ENCODE measurements at places on chromosomes 16 and 17.

DNA sequence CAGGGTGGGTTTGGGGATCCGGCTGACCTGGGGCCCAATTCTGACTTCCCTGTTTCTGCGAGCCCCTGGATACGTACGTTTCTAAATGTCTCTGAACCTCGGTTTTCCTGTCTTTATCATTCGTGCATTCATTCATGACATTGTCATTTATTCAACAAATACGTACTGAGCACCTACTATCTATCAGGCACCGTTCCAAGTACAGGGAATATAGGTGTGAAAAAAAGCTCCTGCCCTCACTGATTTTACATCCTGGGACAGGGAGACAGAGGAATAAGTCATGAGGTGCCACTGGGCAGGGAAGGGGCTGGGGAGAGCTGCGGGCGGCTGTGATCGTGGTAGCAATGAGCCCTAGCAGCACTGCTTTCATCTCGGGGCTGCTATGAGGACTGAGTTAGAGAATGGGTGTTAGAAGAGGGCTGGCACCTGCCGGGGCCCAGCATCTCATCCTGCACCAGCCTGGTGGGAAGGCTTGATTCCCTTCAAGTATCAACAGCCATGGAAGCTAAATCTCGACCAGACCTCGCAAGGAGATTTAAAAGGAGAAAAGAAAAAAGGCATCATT is 88.3 kb upstream of the DNAH17 start:
- DNase-seq, result no peak

- DNase-seq, result no peak
Observed at GRCh38 chr17:67246403-67246652, 1.3 kb upstream of the HELZ start.

DNA sequence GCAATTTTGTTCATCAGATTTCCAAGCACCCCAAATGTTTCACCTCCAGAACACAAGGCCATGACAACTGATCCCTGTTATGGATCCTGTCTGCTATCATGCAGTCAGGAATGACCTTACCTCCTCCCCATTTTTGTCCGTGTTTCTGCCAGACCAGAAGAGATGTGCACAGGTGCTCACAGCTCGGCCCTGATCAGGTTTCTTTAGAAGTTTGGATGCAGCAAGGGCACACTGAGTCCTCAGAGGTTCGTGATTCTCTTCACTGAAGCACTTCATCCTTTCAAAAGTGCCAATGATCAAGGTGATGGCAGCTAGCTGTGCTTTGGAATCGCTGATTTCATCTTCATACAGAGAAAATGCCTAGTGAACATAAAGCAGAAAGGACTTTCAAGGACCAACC is 26.9 kb downstream of the VPS35 start:
- no peak for DNase-seq

DNA sequence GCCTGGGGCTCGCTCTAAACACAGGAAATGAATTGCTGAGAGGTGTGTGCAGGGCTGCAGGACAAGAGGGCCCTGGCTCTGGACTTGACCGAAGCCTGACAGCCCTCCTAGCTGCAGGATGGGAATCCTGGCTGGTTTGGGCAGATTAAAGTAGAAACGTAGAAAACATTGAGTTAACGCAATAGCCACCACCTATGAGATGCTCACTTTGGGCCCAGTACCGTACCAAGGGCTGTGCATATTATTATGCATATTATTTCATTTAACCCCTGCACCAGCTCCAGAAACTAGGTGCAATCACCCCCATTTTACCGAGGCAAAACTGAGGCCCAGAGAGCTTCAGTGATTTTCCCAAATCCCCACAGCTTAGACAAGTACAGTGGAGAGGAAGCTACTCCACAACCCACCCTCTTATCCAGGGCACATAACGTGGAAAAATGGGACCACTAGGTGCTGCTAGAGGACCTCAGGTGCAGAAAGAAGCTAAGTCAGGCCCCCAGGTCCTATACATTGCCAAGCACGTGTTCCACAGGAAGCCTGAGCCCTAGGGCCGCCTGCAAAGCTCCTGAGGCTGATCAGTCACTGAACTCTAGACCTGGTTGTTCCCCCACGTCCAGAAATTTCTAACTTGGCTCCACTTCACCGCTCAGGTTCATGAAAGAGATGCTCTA is 79.2 kb downstream of the MYH11 start:
- DNase-seq, result peak; percentile 23

GRCh38 chr16:23378921-23379320 is 74.1 kb downstream of the COG7 start:
- DNase-seq, result no peak

DNA sequence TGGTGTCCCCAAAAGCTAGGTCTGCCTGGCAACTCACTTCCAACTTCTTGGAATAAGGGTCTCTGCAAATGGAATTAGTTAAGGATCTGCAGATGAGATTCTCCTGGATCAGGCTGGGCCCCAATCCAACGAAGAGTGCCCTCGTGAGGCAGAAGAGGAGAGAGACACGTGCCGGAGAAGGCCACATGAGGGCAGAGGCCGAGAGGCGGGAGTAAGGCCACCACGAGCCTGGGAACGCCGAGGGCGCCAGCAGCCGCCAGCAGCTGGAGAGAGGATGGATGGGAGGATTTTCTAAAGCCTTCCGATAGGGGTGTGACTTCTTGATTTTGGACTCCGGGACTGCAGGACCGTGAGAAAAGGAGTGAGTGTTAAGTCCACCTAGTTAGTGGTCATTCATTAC is 76.3 kb downstream of the JPH3 start:
- DNase-seq, result no peak

DNA sequence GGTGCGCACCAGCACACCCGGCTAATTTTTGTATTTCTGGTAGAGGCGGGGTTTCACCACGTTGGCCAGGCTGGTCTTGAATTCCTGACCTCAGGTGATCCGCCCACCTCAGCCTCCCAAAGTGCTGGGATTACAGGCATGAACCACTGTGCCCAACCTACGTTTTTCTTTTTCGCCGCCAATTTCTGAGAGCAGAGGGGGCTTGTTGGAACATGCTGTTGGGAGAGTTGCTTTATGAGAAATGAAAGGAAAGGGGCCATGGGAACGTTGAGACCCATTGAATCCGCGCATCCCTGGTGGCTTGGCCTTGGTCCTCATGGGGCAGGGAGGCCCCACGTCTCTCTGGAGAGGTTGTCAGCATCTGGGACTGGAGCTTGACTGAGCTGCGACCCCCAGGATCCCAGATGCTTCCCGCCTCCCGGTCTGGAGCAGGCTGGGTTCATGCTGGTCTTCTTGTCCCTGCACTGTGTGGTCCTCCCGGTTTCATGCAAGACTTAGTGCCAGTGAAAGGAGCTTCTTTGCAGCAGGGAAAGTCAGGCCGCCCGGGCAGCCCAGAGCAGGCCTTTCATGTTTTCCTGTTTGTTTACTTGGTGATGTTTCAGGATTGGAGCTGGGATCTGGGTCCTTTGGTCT is 22.8 kb downstream of the CRISPLD2 start:
- no peak for DNase-seq

- no peak for DNase-seq
Observed at GRCh38 chr17:36182176-36183000, 6.0 kb upstream of the TBC1D3B start.

GRCh38 chr17:78368854-78369495 is 9.1 kb upstream of the SOCS3 start:
- no peak for DNase-seq

DNA sequence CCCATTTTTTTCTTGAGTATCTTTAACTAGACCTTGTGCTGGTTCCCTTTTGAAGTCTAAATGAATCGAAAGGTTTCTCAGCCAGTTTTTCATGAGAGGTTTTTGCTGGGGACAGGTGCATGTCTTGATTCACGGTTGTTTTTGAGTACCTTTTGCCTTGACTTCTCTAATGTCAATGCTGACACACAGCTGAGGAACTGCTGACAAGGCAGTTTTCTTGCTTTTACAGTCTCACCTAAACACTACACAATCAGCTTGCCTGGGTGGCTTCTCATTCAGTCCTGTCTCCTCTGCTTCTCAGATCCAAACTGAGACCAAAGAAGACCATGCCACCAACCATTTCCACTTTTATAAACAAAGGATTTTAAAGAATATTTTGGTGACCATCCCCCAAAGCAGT is 7.1 kb downstream of the OR3A3 start:
- DNase-seq, result no peak

DNA sequence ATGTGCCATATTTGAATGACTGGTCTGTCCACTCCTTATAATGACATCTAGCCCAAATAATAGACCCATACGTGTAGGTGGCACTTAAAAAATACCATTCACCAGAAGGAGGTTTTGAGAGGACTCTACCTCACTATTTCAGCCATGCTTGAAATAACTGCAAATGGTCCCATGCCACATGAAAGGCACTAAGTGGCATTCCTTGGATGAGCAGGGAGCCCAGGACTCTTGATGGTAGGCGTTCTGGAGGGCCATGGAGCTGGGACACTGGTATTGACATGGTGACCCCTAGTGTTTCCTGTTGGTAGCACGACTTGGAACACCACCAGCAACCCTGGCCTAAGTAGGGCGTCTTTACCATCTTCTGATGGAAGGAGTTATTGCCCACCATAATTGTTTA is 148.7 kb upstream of the ZFHX3 start:
- no peak for DNase-seq

DNA sequence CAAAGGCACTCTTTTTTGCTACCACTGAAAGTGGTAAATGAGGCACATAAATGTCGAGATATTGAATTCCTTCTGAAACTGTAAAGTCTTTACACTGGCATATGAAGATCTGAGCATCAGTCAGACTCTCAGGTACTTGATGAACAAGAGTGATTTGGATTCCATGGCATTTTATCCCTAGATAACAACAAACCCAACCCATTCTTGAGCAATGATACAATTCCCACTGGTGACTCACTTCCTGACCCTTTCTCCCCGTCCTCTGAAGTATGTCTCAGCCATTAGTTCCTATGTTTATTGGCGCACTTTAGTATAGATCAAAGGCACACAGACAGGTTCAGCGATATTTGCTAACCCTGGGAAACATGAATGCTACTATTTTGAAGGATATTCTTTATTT is 147.0 kb upstream of the RBFOX1 start:
- no peak for DNase-seq

DNA sequence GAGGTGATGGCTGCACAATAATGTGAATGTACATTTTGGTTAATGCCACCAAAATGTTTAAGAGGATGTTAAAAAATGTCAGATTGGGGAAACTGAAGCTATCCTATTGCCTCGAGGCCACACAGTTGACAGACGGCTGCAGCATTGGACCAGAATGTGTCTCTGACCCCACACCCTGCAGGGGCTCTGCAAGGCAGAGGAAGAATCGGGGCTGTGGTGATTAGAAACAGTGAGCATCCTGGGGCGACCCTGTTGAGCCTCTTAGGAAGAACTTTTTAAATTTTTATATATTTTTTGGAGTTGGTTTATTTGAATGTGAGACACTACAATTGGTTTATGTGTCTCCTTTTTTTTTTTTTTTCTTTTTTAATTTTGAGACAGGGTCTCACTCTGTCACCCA is 15.0 kb upstream of the ADORA2B start:
- DNase-seq, result no peak

DNA sequence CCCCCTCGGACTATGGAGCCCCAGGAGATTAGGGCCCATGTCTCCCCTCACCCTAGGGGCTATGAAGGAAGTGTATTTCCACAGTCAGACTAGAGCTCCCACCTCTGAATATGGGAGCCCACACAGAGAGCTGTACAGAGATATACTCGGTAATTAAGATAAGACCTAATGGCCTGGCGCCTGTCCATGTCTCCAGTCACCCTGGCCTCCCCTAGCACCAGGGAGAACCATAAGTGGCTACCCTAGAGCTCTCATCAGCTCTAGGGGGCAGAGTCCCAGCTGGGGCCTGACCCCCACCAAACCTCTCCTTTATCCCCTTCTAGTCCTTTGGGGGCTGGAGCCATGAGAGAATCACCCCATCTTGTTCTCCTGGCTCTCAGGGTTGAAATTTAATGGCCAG is 2.4 kb downstream of the TMEM101 start:
- DNase-seq, result no peak

DNA sequence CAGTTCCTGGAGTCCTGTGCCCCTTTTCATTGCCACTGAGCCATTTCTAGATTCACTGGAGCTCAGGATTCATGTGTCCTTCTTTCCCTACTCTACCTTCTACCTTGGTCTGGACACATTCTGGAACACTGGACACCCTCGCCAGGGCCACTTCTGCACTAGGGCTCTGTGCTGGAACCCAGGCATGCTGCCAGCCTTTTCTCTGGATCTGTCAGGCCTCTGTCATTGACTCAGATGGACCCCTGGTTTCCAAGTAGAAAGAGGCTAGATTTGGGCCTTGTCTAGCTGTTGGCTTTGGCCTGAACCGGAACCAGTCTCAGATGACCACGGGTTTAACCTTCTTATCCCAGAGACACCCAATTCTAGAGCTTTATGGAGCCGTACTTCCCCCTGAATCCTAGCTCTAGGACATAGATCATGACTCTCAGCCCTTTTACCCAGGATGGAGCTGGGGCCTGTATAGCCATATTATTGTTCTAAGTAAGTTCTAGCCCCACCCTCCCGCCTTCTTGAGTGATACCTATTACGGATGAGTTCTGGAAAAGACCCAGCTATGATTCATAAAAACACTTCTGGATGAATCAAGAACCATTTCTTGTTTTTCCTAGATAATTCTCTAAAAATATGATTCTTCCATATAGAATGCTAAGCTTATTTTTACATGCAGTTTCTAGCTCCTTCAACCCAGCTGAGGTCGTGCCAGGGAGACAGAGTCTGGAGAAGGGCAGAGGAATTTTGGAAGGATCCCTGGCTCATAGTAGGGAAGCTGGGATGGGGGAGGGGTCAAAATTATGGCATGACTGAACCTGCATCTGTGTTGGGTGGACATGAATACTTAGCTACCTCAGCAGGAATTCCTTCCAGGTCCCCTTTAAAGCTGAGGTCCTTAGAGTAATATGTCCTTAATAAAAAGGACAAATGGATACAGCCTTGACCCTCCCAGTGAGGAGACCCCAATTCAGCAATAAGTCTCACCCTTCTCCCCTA is 1.1 kb upstream of the CHRNB1 start:
- no peak for DNase-seq

DNA sequence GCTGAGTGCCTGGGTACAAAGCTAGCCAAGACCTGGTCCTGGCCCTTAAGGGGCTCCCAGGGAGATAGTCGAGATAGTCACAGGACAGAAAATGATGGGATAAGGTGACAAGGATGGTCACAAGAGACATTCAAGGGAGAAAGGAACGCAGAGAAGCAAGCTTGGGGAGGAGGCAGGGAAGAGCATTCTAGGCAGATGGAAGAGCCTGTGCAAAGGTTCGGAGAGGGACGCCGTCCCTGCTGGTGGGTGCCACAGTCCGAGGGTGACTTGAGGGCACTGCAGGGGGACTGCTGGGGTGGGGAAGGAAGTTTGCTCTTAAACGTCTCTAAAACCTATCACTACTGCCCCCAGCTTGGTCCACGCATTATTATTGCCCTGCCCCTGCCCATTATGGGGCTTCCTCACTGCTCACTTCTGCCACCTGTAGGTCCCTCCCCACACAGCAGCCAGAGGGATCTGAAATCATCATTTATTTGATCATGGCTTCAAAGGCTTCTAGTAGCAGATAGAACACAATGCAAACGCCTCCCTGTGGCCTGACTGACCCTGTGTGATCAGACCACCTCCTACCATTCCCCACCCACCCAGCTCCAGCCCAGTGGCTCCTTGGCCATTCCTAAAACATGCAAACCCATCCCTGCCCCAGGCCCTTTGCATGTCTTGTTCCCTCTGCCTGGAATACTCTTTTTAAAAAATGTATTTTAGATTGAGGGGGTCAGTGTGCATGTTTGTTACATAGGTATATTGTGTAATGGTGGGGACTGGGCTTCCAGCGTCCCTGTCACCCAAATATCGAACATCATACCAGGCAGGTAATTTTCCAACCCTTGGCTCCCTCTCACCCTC is 60.3 kb downstream of the RMI2 start:
- DNase-seq, result peak; percentile 21
